CD4-positive, alpha-beta T cell treated with Interleukin-4 for 1 hour (primary cell): ENCODE measurements at places on chromosomes 11 and 22.

DNA sequence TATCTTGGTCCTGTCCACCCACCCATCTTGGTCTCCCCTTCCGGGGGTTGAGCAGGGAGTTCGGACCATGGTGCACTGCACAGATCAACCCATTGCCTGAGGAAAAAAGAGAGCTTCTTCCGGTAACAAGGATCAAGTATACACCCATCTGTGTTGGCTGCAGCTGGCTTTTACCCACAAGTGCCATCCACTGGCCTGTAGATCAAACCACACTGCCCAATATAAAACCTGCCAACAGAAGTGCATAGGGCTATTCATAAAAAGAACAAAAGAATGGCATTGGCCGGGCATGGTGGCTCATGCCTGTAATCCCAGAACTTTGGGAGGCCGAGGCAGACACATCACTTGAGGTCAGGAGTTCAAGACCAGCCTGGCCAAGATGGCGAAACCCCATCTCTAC, 94.5 kb downstream of the ZC3H12C start:
- no peak for DNase-seq

GRCh38 chr11:14001597-14001996, 39.1 kb downstream of the SPON1 start:
- DNase-seq, result no peak

DNA sequence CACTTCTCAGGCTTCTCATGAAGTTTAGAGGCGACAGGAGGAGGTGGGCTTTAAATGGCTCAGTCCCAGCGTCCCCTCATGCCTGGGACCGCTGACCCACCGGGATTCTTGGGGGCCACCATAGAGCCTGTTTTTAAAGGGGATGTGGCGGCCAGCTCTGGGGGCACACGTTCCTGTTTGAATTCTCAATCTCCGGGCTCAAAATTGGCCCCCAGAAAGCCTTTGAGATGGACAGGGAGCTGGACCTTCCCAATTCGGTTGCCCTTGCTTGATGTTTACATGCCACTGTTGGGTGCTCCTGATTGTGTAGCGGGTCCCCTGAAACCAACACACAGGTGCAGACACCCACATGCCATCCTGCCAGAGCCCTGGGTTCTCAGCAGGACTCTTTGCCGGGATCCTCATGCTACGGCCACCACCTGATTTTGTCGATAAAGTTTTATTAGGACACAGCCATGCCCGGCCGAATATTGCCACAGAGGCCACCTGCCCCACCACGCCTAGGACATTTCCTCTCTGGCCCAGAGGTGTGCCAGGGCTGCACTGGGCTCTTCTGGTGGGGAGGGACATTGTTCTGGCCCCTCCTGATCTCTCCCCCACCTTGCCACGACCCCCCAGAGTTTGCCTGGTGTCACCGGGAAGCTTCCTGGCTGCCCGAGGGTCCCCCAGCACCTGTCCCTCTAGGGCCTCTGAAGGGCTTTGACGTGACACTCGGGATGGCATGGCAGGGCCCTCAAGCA, 71.6 kb downstream of the KCNQ1 start:
- no peak for DNase-seq

- no peak for DNase-seq
Measured at GRCh38 chr22:21030621-21031544, 1.5 kb downstream of the SLC7A4 start.

DNA sequence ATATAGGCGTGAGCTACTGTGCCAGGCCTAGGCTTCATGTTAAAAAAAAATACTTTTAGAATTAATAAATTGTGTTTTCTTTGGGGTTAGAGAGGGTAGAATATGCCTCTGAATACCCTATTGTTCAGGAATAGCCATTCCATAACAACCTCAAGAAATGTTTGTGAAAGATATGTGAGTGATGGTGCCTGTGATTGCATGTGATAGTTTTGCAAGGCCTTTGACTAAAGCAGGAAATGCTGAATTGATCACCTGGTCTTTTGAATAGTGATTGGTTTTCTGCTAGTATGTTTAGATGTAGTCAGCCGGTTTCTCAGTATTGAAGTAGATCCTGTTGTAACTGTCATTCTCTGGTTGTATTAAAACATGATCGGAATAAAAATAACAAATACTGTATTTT, 73.4 kb downstream of the UVRAG start:
- no peak for DNase-seq

DNA sequence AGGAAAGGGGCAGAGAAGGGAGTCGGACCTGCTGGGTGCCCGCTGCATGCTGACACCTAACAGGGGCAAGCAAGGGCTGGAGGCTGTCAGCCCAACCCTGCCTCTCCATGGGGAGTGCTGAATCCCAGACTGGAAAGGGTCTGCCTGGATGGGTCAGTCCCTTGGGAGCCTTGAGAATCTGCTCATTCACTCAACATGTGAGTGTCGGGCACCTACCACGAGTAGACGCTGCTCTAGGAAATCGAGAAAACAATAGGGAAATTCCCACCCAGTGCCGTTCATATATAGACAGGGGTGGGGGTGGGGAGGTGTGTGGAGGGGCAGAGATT, 4.4 kb upstream of the CTSD start:
- no peak for DNase-seq

DNA sequence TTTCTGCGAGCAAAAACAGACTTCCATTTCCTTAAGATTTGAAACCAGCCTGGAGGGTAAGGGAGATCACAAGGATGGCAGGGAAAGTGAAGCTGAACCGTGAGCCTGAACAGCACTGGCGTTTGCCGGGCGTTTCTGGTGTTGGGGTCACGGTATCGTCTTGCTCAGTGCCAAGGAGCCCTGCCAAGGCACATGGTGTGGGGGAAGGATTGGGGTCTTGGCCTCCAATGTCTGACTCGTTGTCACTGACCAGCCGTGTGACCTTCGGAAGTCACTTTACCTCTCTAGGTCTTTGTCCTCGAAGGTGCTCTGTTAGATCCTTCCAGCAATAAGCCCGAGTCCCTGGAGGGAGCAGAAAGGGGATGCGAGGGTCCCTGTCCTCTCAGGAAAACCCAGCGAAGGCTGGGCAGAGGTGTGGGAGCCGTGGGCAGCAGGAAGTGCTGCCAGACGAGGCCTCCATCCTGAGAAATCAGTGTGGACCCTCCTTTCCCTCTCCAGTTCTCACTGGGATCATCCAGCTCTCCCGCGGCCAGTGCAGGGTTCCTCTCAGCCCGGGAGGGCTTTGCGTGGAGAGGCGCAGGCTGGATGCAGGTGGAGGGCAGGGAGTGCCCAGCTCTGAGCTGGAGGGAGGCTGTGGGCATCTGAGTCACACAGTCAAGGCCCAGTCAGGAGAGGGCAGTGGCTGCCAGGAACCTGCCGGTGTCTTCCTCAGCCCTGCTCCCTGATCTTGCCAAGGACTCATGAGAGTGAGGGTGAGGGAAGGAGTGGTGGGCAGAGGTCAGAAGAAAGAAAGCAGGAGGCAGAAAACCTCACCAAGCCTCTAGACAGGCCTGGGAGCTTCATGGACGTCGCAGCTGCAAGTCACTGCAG, 18.9 kb downstream of the TOM1 start:
- no peak for DNase-seq

DNA sequence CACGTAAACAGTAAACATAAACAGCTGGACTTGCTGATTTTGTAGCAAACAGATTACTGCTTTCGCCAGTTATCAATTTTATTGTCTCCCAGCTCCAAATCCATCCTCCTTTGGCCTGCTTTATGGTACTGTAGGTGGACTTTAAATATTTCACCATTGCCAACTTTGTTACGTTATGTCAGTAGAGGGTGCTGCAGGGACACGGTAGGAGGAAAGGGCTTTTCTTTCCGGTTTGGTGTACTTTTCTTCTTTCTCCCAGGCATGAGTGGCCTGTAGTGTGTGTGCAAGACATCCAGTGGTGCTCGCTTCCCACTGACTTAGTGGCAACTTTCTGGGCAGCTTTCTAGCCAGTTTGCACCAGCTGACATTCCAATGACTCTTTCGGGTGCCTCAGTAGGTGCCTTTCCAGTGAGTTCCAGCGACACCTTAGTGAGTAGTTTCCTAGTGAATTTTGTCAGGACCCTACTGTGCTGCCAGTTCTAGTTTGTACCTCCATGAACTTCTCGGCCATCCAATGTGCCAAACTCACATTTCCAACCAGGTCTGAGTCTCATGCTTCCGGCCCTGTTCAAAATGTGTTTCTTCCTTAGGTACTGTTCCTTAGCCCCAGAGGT, 267.6 kb upstream of the TENM4 start:
- DNase-seq, result no peak

DNA sequence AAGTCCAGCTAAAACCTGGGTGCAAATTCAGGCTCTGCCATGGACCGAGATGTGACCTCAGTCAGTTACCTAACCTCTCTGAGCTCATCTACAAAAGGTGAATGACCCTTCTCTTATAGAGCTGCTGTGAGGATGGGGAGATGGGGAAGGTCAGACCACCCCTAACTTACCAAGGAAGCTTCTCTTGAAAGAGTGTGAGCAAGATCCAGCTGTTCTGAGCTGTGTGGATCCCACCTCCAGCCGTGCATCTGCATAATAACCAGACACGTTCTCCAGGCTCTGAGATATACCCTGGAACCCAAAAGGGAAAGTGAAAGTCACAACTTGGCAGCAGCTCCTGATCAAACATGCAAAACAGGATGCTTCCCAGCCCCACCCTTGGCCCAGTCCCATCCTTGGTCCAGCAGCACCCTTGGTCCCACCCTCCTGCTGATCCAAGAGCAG, at the start of gene APOL3:
TSS of gene APOL3 (minus strand) at position 257 of the 444 bp plus-strand sequence. CDS start 11,700 bp downstream, outside the sequence.
- peak; percentile 83 for DNase-seq

DNA sequence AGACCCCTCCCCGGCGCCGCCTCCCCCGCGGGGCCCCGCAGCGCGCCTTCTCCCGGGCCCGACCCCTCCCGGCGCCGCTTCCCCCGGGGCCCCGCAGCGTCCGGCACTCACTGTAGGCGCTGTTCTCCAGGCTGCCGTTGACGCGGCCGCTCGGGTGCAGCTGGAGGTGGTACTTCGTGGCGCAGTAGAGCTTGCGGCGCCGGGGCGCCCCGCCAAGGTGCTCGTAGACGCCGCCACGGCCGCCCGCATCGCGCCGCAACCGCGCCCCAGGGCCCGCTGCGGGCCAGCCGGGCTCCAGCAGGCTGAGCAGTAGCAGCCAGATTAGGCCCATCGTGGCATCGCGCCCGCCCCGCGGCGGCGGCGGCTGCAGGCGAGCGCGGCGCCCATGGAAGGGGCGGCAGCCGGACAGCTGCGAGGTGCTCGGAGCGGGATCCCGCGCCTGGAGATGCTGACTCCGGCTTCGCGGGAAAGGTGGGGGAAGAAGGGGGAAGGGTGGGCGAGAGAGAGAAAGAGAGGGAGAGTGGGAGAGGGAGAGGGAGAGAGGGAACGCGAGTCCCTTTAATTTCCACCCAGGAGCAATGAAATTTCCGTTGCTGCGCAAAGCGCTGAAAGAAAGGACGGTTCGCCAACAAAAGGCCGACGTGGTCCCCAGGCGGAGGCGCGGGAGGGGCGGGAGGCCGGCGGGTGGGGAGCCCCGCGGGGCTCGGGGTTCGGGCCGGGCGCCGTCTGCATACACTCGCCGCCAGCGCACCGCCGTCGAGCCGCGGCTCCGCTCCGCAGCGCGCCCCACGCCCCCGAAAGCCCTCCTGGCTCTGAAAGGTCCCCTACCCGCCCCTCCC, at the start of gene FGF3:
TSS of gene FGF3 (minus strand) at position 814 of the 839 bp plus-strand sequence. CDS start at position 331, 483 bp downstream.
- no peak for DNase-seq

GRCh38 chr11:131365329-131365930, 5.0 kb upstream of the NTM start:
- DNase-seq, result no peak

GRCh38 chr11:45079943-45080719, 66.3 kb upstream of the PRDM11 start:
- DNase-seq, result peak; percentile 71

GRCh38 chr22:22871536-22872278, 15.9 kb upstream of the IGLL5 start:
- DNase-seq, result no peak

- no peak for DNase-seq
Measured at GRCh38 chr11:60870733-60871377, 3.5 kb downstream of the ZP1 start.

- DNase-seq, result no peak
Measured at GRCh38 chr11:91795139-91795887, 429.3 kb upstream of the FAT3 start.

GRCh38 chr11:133749841-133750240, 95.5 kb downstream of the SPATA19 start:
- no peak for DNase-seq

GRCh38 chr11:2779499-2779980, 79.7 kb upstream of the KCNQ1OT1 start:
- peak; percentile 8 for DNase-seq

DNA sequence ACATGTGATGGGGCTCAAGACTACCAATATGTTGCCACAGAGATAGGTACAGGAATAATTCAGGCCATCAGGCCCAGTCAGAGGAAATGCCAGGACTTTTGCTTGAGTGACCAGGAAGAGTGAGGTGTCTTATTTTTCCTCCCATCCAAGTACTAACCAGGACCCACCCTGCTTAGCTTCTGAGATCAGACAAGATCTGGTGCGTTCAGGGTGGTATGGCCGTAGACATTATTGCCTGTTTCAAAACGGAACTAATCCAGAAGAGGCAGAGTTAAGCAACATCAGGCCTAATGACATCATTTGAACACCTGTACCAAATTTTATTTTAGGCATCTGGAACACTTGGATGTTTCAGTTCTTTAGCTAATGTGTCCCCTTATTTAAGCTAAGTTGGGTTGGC, 205.5 kb upstream of the POU2AF2 start:
- DNase-seq, result no peak

- DNase-seq, result no peak
Measured at GRCh38 chr11:32080361-32080980, 10.4 kb upstream of the RCN1 start.

DNA sequence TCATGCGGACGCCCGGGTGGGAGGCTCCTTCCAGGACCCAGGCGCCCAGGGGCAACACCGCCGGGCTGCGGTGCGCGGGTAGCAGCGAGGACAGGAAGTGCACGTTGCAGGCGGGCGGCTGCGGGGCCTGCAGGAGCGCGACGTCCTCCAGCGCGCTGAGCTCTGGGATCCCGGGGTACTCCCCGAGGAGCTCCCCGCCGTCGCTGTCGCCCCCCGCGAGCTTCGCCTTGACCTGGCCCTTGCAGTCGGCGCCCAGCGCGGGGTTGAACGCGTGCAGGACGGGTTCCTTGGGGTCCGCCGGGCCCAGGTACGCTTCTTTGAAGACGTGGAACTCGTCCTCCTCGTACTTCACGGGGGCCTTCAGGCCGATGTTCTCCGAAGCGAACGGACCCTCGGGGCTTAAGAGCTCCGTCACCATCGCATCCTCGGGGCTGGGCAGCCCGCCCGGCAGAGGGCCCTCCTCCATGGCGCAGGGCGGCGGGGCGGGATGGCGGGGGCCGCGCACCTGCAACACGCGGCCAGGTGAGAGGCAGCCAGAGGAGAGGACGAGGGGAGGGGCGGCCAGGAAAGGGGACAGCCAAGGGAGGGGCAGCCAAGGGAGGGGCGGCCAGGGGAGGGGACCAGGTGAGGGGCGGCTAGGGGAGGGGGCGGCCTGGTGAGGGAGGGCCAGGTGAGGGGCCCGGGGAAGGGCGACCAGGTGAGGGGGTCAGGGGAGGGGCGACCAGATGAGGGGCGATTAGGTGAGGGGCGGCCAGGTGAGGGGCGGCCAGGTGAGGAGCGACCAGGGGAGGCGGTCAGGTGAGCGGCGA, 921 bp downstream of the TESMIN start:
- DNase-seq, result peak; percentile 14
